Pulmonary artery endothelial cell (primary cell): ENCODE measurements at places on chromosomes 16 and 17. TPM values are rescaled to one million over a fixed set of nuclear protein-coding genes. Genes with fewer than 3 reads are reported as not detected.

Gene BCAR1
- 118 and 122 TPM in 2 replicates for total RNA-seq

Gene GLP2R
- total RNA-seq: not detected in 2 replicates

Gene NTHL1
- total RNA-seq: 48.6 and 48.9 TPM in 2 replicates

Gene CHRNE
- total RNA-seq: 0.53 and 3.2 TPM in 2 replicates

Gene SOX15
- 0.07 TPM in 1 of 2 replicates, not detected in the other for total RNA-seq

Gene KCNG4
- total RNA-seq: not detected in 2 replicates

Gene CD300LG
- total RNA-seq: not detected in 2 replicates

DNA sequence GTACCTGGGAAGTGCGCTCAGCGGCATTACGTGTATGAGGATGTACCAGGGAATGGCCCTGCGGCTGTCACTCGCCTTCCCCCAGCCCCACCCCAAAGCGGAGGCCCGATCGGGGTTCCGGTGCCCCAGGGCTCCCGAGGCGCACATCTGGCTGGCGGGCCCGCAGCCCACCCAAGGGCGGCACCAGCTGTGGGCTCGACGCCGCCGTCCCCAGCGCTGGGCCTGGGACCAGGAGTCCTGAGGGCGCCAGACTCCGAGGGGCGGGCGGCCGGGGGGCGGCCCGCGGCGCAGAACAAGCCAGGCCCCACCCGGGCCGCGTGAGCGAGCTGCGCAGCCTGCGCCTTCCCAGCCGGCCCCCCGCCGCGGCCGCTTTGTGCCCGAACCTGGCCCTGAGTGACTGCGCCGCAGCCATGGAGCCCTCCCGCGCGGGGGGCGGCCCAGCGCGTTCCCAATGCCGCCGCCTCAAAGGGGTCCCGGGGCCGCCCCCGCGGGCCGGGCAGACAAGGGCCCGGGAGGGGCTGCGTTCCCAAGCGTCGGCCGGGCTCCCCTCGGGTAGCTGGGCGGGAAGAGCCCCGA is 17.4 kb downstream of the ZNF423 start:
- DNase-seq: no peak

DNA sequence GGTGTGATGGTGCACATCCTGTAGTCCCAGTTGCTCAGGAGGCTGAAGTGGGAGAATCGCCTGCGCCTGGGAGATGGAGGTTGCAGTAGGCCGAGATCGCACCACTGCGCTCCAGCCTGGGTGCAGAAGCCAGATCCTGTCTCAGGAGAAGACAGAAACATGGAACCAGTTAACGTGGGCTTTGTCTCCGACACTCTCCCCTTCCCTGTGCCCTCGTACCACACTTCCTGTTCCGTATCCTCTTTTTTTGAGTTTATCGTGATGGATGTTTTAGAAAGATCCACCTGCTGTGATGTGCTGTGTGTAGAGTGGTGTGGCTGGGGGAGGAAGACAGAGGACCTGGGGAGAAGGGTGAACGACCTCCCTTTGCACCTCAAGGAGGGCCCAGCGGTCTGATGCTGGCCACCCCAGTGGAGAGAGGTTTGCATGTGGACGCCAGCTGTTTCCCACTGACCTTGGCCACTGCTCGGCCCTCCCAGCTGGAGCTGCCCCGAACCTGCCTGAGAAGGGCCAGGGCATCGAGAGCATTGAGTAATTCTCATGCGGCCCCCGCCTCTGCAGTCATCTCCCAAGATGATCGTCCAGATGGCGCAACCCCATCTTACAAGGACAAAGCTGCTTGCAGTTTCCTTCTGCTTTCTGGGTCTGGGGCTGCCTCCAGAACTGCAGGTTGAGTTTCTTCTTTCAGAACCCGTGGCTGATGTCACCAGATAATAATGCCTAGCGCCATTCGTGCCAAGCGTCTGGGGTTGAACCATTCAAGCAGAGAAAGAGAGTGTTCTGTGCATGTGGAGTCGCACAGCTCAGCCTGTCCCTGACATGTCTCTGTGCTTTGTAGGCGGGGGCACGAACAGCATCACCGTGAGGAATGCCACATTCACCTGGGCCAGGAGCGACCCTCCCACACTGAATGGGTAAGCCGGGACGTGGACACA is 126.3 kb downstream of the ABCC1 start:
- DNase-seq: no peak

- DNase-seq: no peak
Measured at GRCh38 chr17:12316021-12316420, 295.3 kb downstream of the MAP2K4 start.

- DNase-seq: no peak
Measured at GRCh38 chr17:54835015-54835414, 65.6 kb upstream of the TOM1L1 start.

DNA sequence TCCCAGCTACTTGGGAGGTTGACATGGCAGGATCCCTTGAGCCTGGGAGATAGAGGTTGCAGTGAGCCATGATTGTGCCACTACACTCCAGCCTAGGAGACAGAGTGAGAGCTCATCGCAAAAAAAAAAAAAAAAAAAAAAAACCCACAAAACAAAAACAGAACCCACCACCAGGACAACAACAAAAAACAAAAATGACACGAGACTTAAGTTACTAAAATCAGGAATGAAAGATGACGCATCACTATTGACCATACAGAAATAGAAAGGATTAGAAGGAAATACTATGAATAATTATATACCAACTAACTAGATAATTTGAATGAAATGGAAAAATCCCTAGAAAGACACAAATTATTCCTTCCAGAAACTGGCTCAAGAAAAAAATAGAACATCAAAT is 432.4 kb upstream of the PMFBP1 start:
- no peak for DNase-seq

- DNase-seq: no peak
Measured at GRCh38 chr16:11258553-11259492, 2.8 kb upstream of the SOCS1 start.

DNA sequence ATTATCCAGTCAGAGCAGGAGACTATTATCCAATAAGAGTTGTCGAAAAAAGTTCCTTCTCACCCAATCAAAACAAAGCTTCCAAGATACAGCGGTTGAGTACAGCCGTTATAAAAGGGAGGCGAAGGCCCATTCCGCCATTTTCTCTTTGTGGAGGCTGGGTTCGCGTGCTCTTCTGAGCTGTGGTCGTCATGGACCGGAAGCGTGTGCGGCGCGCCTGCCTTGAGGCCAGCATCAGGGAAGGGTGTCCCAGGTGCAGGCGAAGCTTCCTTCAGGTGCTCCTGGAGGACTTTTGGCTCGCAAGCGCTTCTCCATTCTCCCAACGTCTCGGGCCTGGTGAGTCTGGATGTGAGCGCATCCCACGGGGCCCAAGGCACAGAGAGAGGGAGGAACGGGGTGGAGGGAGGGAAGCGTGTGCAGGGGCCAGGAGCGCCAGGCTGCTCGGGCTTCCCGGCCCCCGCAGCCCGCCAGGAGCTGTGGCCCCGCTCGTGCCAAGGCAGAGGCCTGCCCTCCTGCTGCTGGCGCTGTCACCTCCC is 99.2 kb downstream of the GOSR1 start:
- no peak for DNase-seq

- DNase-seq: no peak
Measured at GRCh38 chr16:9932000-9932399, 250.2 kb downstream of the GRIN2A start.

GRCh38 chr16:24272379-24272778 is 16.2 kb downstream of the CACNG3 start:
- DNase-seq: no peak

GRCh38 chr16:73956587-73957494 is 339.8 kb upstream of the PSMD7 start:
- DNase-seq: no peak

DNA sequence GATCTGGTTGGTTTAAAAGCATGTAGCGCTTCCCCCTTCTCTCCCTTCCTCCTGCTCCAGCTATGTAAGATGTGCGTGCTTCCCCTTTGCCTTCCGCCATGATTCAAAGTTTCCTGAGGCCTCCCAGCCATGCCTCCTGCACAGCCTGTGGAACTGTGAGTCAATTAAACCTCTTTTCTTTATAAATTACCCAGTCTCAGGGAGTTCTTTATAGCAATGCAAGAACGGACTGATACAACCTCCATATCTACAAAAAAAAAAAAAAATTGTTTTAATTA is 16.6 kb upstream of the PDXDC1 start:
- no peak for DNase-seq

DNA sequence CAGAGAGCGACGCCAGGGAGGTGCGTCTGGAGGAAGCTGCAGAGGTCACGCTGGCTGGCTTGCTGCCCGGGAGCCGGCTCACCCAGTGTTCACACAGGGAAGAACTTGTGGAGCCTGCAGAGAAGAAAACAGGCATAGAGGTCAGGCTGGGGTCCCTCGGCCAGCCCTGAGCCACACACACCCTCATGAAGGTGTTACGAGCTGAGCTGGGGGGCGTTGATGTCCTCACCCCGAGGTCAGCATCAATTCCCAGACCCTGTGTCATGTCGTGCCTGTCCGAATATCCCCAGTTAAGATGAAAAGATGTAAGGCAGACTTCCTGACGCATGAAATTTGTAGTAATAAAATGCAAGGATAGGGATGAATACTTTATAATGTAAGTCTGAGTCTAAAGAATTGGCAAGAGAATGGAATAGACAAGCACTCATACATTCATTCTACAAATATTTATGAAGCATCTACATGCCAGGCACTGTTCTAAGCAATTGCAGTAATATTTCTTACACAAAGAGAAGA is 77.1 kb downstream of the USP31 start:
- DNase-seq: peak; percentile 57

GRCh38 chr16:1958715-1959268 is 546 bp upstream of the NDUFB10 start:
- DNase-seq: no peak

GRCh38 chr17:76972046-76972641 is 103.9 kb downstream of the MGAT5B start:
- DNase-seq: no peak

GRCh38 chr16:54269461-54269860 is 17.1 kb downstream of the IRX3 start:
- DNase-seq: no peak

GRCh38 chr17:7010523-7010922 is 1.9 kb upstream of the RNASEK start:
- DNase-seq: no peak

GRCh38 chr17:67491009-67491680 is 114.1 kb downstream of the PITPNC1 start:
- DNase-seq: peak; percentile 75

- no peak for DNase-seq
Measured at GRCh38 chr16:24088767-24089166, 167.4 kb upstream of the CACNG3 start.

DNA sequence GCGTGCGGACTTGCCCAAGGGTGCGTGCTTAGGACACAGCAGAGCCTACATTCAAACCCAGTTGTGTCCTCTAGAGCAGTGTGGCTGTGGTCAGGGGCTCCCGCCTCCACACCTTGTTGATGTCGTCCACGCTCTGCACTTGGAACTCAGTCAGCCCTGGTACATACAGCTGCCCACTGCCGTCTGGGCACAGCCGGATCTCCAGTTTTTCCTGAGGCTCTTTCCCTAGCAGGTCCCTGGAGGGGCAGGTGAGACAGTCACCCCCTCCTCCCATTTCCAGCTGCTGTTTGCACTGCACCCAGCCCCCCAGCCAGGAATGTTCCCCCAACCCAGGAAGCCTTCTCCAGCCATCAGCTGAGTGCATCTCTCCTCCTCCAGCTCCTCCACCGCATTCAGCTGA is 25.7 kb downstream of the KATNB1 start:
- no peak for DNase-seq

DNA sequence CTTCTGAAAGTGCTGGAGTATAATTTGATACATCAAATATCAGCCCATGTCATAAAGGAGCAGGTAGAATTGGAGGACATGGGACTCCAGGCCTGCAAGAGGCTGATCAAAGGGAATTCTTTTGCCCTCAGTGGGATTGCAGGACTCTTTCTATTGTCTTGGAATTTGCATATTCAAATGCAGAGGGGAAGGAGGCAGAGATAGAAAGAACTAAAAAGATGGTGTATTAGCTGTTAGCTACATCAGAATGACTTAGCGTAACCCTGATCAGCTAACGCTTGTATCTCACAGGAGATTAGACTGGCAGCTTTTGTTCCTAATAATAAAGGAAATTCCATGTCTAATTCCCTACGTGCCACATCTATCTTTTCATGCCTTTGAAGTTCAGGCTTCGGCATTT is 1014.7 kb upstream of the RBFOX1 start:
- DNase-seq: no peak

- no peak for DNase-seq
Measured at GRCh38 chr17:80169784-80170500, at the start of gene CARD14. Gene CARD14, plus strand, starts transcription at chr17:80170030. Its CDS starts 11,409 bp downstream, at chr17:80181439.

DNA sequence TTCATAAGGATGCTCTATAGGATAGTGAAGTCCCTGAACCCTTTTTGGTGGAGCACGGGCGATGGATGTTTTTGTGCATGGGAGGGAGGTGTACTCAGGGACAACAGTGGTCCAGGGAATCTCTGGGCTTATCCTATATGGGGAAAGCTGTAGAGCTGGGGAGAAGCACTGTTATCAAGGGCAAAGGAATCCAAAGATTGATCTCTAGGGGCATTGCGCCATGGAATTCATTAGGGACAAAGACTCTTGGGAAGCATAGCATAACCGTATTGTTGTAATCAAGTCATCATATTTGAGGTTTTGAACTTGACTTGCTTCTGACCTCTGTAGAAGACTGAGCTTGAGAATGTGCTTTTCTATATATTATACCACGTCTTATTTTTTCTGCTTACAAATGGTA is 172.9 kb upstream of the ZFHX3 start:
- DNase-seq: no peak

GRCh38 chr16:66520406-66521170 is 29.3 kb downstream of the TK2 start:
- no peak for DNase-seq
